ENCODE measurements at places on chromosomes 13 and 19.

DNA sequence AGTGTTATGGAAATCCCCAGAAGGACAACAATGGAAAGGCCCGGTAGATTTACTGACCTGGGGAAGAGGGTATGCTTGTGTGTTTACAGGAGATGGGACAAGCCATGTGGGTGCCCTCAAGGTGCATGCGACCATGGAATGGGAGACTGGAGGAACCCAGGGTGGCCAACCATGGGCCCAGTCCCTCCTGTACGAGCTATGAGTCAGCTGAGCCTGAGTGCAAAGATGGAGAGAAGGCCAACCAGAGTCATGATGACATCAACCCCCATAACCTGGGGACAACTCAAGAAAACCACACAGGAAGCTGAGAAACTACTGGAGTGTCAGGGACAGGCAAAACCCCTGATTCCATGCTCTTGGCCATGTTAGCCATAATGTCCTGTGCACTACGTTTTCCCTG lies 7.8 kb downstream of the ZNF350 start:
- DNase-seq = no peak

DNA sequence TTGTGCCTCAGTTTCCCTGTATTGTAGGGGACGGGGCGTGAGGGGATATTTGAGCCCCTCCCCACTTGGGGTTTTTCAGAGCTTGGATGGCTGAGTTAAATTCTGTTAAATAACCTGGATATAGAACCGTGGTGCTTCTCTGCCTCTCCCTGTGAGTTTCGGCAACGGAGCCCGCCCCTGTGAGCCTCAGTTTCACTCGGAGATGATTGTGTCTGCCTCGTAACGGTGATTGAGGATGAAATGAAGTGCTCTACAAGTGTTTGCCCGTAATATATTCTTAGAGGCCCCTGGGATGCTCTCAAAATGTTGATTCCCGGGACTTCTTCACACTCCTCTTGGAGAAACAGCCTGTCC lies 509 bp downstream of the KXD1 start:
- no peak for DNase-seq

DNA sequence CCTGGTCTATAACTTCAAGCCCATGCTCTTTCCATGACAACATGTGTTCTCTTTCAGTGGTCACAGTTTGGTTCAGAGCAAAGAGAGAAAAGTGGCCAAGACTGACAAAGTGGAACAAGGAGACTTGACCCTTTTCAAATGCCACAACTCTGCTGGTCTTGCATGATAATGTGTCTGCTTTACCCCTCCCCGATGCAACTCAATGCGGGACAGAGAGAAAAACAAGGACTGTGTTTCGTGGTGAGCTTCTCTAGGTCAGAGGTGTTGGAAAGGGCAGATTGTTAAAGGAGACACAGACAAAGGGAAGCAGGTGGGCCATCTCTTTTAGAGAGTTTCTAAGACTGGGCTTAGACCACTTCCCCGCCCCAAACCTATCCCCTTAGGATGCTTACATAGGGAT lies 61.6 kb upstream of the SERTM1 start:
- no peak for DNase-seq

GRCh38 chr19:41415154-41415571 lies 12.0 kb downstream of the B3GNT8 start:
- no peak for DNase-seq

DNA sequence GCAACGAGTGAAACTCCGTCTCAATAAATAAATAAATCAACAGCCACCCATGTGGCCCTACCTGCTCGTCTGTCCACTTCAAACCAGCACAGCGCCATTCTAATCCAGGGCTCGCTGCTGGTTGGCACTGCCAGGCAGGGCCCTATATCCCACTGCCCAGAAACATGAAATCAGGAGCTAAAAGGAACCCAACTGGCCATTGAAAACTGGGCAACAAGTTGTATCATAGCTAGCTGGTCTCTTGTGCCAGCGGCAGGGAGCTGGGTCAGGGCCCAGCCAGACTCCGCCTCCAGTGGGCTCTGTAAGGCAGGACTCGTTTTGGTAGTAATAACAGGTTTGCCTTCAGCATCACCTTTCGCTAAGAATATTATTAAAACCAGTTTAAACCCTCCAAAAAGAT lies 39.3 kb downstream of the GGACT start:
- no peak for DNase-seq

DNA sequence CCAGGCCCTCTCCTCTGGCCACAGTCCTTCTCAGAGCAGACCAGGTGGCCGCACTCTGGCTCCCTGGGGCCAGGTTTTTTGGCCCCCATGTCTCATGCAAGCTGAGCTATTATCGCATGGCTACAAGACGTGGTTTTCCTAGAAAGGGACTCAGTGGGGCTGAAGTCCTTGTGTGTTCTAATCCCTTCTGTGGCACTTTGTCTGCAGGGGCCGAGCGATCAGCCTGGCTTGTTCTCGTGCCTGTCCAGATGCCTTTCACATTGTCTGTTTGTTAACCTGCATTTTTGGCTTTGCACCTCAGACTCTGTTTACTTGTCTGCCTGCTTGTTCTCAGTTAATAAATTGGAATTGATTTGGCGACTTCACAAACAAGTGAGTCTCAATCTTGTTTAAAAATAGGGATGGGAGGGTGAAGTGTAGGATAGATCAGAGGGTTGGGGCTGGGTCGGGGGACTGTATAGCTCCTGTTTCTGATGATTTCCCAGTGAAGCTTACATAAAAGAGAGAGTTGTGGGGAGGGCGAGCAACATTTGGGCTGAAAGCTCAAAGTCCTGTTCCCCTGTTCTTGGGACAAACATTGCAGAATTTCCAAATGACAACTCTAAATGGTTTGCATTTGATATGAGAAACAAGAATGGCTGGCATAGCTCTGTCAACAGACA lies 440.4 kb downstream of the COG6 start:
- DNase-seq = no peak

GRCh38 chr13:100600461-100600860 lies 11.9 kb upstream of the GGACT start:
- DNase-seq = no peak

- peak; percentile 71 for DNase-seq
Measured at GRCh38 chr19:32570081-32570785, 10.8 kb upstream of the PDCD5 start.

GRCh38 chr13:32838945-32839344 lies 177.3 kb upstream of the KL start:
- DNase-seq = peak; percentile 17

DNA sequence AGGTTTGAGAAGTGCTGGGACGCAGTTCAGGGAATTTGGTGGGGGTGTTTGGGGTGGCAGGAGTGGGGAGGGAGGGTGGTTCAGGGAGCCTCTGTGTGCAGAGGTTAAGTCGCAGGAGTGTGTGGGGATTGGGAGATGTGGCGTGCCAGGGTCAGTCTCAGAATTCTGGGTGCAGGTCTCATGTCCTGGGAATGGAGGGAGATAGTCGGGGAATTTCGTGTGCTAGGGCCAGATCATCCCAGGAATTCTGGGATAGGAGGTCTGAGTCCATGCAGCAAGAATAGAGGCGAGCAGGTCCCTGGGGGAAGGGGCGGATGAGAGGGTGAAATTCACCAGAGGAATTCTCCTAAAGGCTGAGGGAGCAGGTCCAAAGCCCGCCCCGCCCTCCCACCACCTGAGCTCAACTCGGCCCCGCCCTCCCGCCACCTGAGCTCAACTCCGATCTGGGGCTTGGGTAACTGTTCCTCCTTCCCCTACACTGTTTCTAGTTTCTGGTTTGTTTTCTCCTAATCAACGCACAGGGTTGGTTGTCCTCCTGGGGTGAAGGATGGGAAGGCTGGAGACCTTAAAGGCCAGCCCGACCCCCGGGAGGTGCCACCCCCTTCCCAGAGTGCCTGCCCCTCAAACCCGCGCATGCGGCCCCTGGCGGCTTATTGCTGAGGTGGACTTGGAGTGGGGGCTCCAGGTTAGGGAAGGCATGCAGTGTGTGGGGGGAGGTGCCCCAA lies 15.2 kb downstream of the KCNC3 start:
- DNase-seq = no peak

All from cardiac fibroblast (primary cell).